Hair follicle dermal papilla cell (primary cell): ENCODE measurements at places on chromosomes 2 and 18. TPM values are rescaled to one million over a fixed set of nuclear protein-coding genes. Genes with fewer than 3 reads are reported as not detected.

Gene HAAO
- 5.7 and 7.0 TPM in 2 replicates for total RNA-seq

Gene VIL1
- total RNA-seq: under 0.01 TPM in 1 of 2 replicates, not detected in the other

Gene NEU2
- total RNA-seq: not detected in 2 replicates

Gene COL6A3
- 4,331 and 7,373 TPM in 2 replicates for total RNA-seq

Gene CBLN2
- total RNA-seq: 0.16 TPM in 1 of 2 replicates, not detected in the other

Gene CNGA3
- under 0.01 and 0.12 TPM in 2 replicates for total RNA-seq

Gene VIT
- 28.7 and 34.2 TPM in 2 replicates for total RNA-seq

Gene DUSP19
- total RNA-seq: 2.4 and 3.4 TPM in 2 replicates

Gene NAT8
- total RNA-seq: not detected in 2 replicates

Gene MAL
- not detected in 2 replicates for total RNA-seq

Gene KHK
- 0.32 and 0.36 TPM in 2 replicates for total RNA-seq

Gene COL3A1
- 2,590 and 3,798 TPM in 2 replicates for total RNA-seq

Gene TEX44
- total RNA-seq: not detected in 2 replicates

Gene GCA
- 5.7 and 8.0 TPM in 2 replicates for total RNA-seq

Gene KLHL41
- total RNA-seq: 0.97 TPM in 2 replicates

Gene TMEM247
- not detected in 2 replicates for total RNA-seq

Gene GLI2
- 5.1 and 19.0 TPM in 2 replicates for total RNA-seq

Gene MSTN
- 0.16 and 0.73 TPM in 2 replicates for total RNA-seq

Gene CD8B
- not detected in 2 replicates for total RNA-seq

Gene GALNT14
- 12.8 and 14.4 TPM in 2 replicates for total RNA-seq

Gene RNU2-63P
- total RNA-seq: under 0.01 TPM in 1 of 2 replicates, not detected in the other

Gene IL36RN
- total RNA-seq: not detected in 2 replicates

Gene SLC19A3
- not detected in 2 replicates for total RNA-seq

Gene RAB6C
- total RNA-seq: not detected in 2 replicates

Gene GCG
- total RNA-seq: not detected in 2 replicates

Gene DOK6
- 5.2 and 8.0 TPM in 2 replicates for total RNA-seq

Gene CHRND
- not detected in 2 replicates for total RNA-seq

Gene SKA1
- 0.81 and 1.7 TPM in 2 replicates for total RNA-seq

Gene GKN2
- not detected in 2 replicates for total RNA-seq

Gene IL1RL2
- total RNA-seq: 0.97 and 1.1 TPM in 2 replicates

Gene IL1R2
- 0.49 and 1.3 TPM in 2 replicates for total RNA-seq

Gene LMAN2L
- 15.4 and 19.5 TPM in 2 replicates for total RNA-seq
